ENCODE measurements at places on chromosomes 11 and 22.

DNA sequence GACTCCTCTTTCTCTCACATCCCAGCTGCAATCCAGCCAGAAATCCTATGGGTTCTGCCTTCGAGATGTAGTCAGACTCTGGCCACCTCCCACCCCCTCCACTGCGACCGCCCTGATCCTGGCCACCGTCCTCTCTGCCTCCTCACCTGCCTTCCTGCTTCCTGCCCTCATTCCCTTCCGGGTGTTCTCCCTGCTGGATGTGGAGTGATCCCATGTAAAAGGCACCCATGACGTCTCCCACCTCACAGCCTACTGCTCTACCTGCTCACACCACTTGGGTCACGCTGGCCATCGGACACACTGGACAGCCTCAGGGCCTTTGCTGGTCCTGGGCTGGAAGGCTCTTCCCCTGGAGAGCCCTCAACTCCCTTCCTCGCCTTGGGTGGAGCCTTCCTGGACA lies 33.7 kb upstream of the CD5 start:
- DNase-seq: no peak

DNA sequence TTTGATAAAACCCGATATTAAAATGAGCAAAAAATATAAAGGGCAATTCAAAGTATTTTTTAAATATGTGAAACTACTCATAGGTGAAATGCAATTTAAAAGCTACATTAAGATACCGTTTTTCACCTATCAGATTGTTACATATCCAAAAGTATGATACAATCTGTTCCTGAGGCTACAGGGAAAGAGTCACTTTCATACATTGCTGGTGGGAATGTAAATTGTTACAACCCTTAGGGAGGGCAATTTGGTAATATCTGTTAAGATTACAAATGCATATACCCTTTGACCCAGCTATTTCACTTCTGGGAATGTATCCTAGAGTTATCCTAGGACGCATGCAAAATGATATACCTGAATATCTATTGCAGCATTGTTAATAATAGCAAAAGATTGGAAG lies 132.1 kb downstream of the BLID start:
- DNase-seq: no peak

DNA sequence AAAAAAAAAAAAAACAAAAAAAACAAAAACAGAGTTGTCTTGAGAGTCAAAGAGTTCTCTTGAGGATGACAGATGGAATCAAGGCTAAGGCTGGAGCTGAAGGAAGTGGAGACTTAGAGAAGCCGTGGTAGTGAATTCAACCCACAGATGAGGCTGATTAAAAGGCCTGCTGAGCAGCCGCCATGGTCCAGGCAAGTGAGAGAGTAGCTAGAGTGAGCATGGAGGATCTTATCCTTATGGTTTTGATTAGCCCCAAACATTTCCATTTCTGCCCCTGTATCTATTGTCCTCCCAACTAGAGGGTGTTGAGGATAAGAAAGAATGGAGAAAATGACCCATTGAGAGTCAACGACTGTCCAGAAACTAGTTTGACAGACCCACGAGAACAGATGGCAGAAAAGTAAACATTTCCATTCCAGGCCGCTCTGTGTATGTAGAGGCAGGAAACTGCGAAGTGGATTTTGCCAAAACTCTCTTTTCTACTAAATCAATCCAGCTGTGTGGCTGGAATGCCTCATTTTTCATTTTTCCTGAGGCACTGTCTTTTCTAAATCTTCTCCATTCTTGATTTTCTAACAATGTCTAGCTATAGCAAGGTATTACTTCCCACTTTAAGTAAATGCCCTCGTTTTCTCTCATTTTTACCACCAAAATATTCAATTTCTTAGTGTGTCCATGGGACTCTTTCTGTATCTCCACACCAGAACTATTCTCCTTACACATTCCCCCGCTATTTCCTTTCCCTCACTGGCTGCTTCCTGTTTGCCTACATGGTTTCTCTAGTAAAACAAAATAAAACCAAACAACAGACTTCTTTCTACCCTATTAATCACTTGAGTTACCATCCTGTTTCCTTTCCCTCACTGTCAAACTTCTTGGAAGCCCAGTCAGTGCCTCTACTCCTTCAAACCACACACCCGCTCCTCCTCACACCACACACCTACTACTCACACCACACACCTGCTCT lies 5.4 kb upstream of the MMP8 start:
- DNase-seq: no peak

DNA sequence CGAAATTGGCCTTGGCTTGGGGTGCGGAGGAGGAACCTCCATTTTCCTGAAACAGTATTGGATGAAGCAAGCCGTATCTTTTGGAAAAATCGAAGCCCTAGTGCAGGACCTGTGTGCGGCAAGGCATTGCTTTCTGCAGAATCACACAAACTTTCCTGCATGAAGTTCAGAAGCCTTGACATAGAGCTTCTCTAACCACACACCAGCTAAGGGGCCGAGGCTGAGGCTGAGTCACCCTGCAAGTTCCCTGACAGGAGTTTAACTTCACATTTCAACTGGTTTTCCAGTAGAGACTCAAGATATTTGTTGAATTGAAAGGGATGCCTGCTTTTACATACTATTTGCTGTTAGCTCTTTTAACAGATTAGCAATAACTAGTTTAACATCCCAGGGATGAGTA lies 67.8 kb downstream of the TCF20 start:
- peak; percentile 24 for DNase-seq

Data from stimulated activated CD8-positive, alpha-beta memory T cell treated with anti-CD3 and anti-CD28 coated beads, Interleukin-4, amount 100 ng/mL, for 1 hour (primary cell).